CD14-positive monocyte (primary cell): ENCODE measurements at places on chromosomes 3 and 15. TPM values are rescaled to one million over a fixed set of nuclear protein-coding genes. Genes with fewer than 3 reads are reported as not detected.

- H3K27me3 ChIP-seq = no peaks in the 10 kb centered on the region
- DNase-seq = no peak
- no peaks in the 10 kb centered on the region for H3K4me1 ChIP-seq
- H3K27ac ChIP-seq = no peak overlapping the region
Measured at GRCh38 chr15:27842526-27842925, 256.6 kb downstream of the OCA2 start.

DNA sequence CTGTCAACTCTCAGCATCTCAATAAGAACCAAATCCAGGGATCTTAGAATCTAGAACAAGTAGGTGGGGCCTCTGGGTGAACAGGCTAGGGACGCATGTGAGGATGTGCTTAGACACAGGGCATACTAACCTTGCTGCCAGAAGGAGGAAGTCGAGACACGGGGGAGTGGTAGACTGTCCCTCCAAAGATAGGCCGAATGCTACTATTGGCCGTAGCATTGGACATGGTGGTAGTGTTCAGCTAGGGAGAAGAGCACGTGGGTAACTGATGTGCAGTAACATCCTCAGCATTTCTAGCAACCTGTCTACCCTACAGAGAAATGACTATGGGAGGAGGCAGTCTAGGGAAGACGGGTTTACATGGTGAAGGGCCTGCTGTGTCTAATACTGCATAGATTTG lies 15.6 kb downstream of the RCCD1 start:
- DNase-seq = no peak
- H3K4me3 ChIP-seq = no peak overlapping the region
- no peak overlapping the region for H3K27ac ChIP-seq
- H3K4me1 ChIP-seq = no peaks in the 10 kb centered on the region
- no peaks in the 10 kb centered on the region for H3K27me3 ChIP-seq

GRCh38 chr3:186172353-186172752 lies 63.5 kb upstream of the ETV5 start:
- no peaks in the 10 kb centered on the region for H3K27me3 ChIP-seq
- no peaks in the 10 kb centered on the region for H3K4me1 ChIP-seq
- H3K36me3 ChIP-seq = peaks cover 79% of the 10 kb centered on the region
- no peak overlapping the region for H3K27ac ChIP-seq
- H3K4me3 ChIP-seq = no peak overlapping the region
- DNase-seq = no peak

Gene PLCB2
- polyA plus RNA-seq = 56.5 TPM

- DNase-seq = no peak
- no peak overlapping the region for H3K27ac ChIP-seq
- H3K4me1 ChIP-seq = no peaks in the 10 kb centered on the region
- H3K4me3 ChIP-seq = no peak overlapping the region
Measured at GRCh38 chr3:146200461-146201220, 39.7 kb upstream of the PLOD2 start.

DNA sequence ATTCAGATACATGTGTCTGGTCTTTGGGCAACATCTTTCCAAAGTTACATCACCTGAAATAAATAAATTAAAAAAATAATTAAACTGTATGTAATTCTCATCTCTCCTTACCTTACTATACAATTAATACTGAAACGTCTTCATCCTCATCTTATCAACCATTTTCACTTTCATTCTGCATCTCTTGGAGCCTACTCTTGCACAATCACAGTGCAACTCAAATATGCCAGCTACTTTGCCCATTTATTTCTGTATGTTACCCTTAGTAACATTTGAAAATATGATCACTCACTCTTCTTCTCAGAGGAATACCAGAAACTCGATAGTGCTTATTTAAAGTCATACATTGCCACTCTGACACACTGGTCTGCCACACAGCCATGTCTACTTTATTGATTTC lies 1357.1 kb upstream of the CADM2 start:
- no peak overlapping the region for H3K27ac ChIP-seq
- H3K27me3 ChIP-seq = no peaks in the 10 kb centered on the region
- DNase-seq = no peak

- H3K4me3 ChIP-seq = no peak overlapping the region
- no peaks in the 10 kb centered on the region for H3K36me3 ChIP-seq
- no peak overlapping the region for H3K27ac ChIP-seq
- H3K4me1 ChIP-seq = peaks cover 51% of the 10 kb centered on the region
Measured at GRCh38 chr3:57957824-57958223, 50.4 kb upstream of the FLNB start.

Gene SATB1
- 4.3 TPM for polyA plus RNA-seq

Gene PLSCR5
- not detected in 2 replicates for polyA plus RNA-seq

- no peak for DNase-seq
- H3K27ac ChIP-seq = no peak overlapping the region
- no peak overlapping the region for H3K4me3 ChIP-seq
- no peaks in the 10 kb centered on the region for H3K36me3 ChIP-seq
- no peaks in the 10 kb centered on the region for H3K27me3 ChIP-seq
- H3K4me1 ChIP-seq = no peaks in the 10 kb centered on the region
Measured at GRCh38 chr3:161879470-161879869, 382.9 kb downstream of the OTOL1 start.

DNA sequence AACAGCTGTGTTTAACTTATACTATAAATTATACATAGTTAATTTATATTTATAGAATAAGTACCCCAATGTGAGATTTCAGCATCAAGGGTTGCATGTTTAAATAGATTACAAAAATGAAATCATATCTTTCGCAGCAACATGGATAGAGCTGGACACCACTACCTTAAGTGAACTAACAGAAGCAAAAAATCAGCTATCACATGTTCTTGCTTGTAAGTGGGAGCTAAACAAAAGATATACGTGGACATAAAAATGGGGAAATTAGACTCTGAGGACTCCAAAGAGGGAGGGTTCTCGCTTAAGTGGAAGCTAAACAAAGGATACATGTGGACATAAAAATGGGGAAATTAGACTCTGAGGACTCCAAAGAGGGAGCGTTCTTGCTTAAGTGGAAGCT lies 626.5 kb upstream of the DPPA4 start:
- H3K4me1 ChIP-seq = no peaks in the 10 kb centered on the region
- H3K36me3 ChIP-seq = no peaks in the 10 kb centered on the region
- DNase-seq = no peak

Gene CTXND1
- not detected in 2 replicates for polyA plus RNA-seq

Gene PLA2G4E
- not detected for polyA plus RNA-seq

- H3K27ac ChIP-seq = no peak overlapping the region
- H3K4me1 ChIP-seq = peaks cover 8% of the 10 kb centered on the region
- no peak overlapping the region for H3K4me3 ChIP-seq
- no peak for DNase-seq
- H3K27me3 ChIP-seq = peaks cover 3% of the 10 kb centered on the region
- no peaks in the 10 kb centered on the region for H3K36me3 ChIP-seq
Measured at GRCh38 chr15:100308213-100308600, 33.6 kb downstream of the ADAMTS17 start.

DNA sequence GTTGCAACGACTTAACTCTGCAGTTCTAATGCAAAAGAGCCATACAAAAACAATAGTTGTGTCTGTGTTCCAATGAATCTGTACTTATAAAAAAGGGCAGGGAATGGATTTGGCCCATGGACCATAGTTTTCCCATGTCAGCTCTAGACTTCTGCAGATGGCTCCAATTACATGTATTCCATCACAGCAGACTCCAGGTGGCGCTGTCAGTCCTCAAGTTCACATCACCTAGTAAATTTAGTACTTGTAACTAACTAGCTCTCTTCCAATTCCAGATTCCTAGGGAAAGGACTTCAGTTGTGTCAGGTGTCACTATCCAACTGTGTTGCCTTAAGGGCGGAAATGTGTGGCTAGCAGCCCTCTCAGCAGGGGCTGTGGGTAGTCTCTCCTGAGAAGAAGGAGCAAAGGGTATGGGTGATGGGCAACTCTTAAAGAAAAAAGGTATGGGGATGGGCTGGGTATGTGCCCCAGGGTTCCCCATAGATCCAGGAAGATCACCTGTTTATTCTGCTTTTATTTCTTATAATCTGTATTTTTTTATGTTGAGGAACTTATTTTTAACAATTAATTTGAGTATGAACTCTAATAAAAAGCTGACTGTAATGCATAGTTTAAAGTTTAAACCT lies 36.2 kb downstream of the BBS4 start:
- H3K4me1 ChIP-seq = no peaks in the 10 kb centered on the region
- peak; percentile 62 for DNase-seq
- H3K27me3 ChIP-seq = no peaks in the 10 kb centered on the region
- no peaks in the 10 kb centered on the region for H3K36me3 ChIP-seq

Gene EDC3
- 11.0 and 14.9 TPM in 2 replicates for polyA plus RNA-seq

DNA sequence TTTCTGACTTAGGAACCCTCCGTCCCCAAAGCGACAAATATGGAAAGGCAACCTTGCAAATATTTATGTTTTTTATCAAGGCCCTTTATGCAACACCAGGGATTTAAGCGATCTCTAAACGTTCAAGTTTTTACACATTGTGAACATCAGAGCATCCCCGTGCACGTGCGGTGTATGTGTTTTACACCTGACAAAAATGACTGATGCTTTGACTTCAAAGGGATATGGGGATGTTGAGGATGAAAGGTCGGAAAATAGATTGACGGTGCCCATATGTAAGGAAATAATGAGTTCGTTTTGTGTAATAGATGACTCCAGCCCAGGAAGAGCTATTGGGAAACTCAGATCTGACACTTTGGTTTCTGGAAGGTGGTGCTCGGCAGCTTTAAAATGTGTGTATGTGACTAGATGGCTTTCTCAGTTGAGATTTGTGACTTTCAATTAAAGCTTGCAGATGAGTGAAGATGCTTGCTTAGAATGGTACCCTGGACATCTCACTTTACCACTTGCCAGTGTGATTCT lies 866 bp downstream of the SLC49A4 start:
- peak; percentile 63 for DNase-seq
- peak overlapping the region; percentile 96 for H3K27ac ChIP-seq
- peak overlapping the region; percentile 85 for H3K4me3 ChIP-seq
- H3K27me3 ChIP-seq = no peaks in the 10 kb centered on the region
- no peaks in the 10 kb centered on the region for H3K36me3 ChIP-seq
- peaks cover 67% of the 10 kb centered on the region for H3K4me1 ChIP-seq

DNA sequence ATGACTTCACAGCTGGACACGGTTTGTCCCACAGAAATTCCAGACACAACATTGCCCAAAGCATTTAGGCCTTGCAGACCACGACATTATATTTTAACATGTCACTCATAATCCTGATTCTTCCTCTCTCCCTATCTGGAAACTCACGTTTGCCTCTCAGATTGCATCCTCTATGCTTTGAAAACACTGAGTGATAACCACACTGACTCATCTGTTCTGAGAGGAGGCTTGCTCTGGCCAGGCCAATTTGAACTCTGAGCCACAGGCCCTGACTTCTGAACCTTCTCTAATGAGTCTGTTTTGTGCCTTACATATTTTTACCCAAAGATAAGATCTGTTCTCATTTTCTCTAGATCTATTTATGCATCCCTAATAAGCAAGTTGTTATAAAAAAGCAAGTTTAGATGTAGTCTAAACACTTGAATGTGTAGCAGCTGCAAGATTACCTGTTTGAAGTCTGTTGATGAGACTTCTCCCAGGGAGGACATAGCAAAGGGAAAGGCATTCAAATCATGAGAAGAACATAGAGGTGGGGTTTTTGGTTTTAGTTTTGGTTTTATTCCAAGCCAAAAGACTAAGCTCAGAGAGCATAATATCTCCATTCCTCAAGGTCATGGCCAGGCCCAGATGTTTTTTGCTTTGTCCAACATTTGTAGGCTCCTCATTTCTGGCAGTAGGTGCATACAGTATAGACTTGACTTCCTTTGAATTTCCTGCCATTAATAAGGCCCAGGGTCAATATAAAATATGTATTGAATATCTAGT lies 234.4 kb upstream of the LRTM1 start:
- peaks cover 2% of the 10 kb centered on the region for H3K27me3 ChIP-seq
- H3K4me1 ChIP-seq = no peaks in the 10 kb centered on the region
- DNase-seq = no peak
- H3K27ac ChIP-seq = no peak overlapping the region

DNA sequence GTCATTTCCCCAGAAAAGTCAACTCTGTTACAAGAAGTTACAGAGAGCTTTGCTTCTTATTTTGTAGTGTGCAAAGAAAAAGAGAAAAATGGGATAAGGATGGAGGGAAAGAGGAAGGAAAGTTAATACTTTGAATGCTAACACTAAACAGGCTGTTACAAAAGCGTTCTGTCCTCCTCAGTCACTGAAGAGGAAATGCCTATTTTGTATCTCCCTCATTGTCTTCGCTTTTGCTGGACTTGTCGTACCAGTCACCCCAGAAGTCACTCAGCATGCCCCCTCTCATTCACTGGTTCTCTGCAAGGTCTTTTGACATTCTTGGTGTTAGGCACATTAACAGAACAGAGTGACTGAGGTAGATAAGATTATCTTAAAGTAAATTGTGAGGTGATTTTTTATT lies 129.6 kb downstream of the ALCAM start:
- no peaks in the 10 kb centered on the region for H3K27me3 ChIP-seq
- no peaks in the 10 kb centered on the region for H3K36me3 ChIP-seq
- H3K4me3 ChIP-seq = no peak overlapping the region
- no peak overlapping the region for H3K27ac ChIP-seq
- peaks cover 11% of the 10 kb centered on the region for H3K4me1 ChIP-seq

GRCh38 chr3:177420651-177421480 lies 223.6 kb upstream of the TBL1XR1 start:
- peaks cover 17% of the 10 kb centered on the region for H3K4me1 ChIP-seq
- no peak overlapping the region for H3K4me3 ChIP-seq
- no peaks in the 10 kb centered on the region for H3K27me3 ChIP-seq
- no peak for DNase-seq
- H3K36me3 ChIP-seq = no peaks in the 10 kb centered on the region

Gene GPR62
- not detected for polyA plus RNA-seq

Gene RFTN1
- 15.5 and 17.4 TPM in 2 replicates for polyA plus RNA-seq

- H3K27me3 ChIP-seq = no peaks in the 10 kb centered on the region
- no peak for DNase-seq
- H3K4me3 ChIP-seq = no peak overlapping the region
- H3K27ac ChIP-seq = no peak overlapping the region
- H3K36me3 ChIP-seq = no peaks in the 10 kb centered on the region
Measured at GRCh38 chr3:170953736-170954135, 45.3 kb upstream of the EIF5A2 start.

- H3K4me1 ChIP-seq = no peaks in the 10 kb centered on the region
- H3K27me3 ChIP-seq = peaks cover 3% of the 10 kb centered on the region
- H3K36me3 ChIP-seq = no peaks in the 10 kb centered on the region
- peak; percentile 42 for DNase-seq
- H3K27ac ChIP-seq = no peak overlapping the region
Measured at GRCh38 chr15:81106560-81106959, 27.5 kb upstream of the CFAP161 start.

Gene CHRD
- polyA plus RNA-seq = not detected

GRCh38 chr3:47464588-47464987 lies 11.2 kb downstream of the SCAP start:
- DNase-seq = peak; percentile 72
- H3K27ac ChIP-seq = no peak overlapping the region
- no peaks in the 10 kb centered on the region for H3K36me3 ChIP-seq
- H3K4me1 ChIP-seq = peaks cover 32% of the 10 kb centered on the region
- H3K4me3 ChIP-seq = no peak overlapping the region
